ENCODE measurements at places on chromosomes 13 and 19.

GRCh38 chr19:1822210-1822609, 10.1 kb upstream of the ATP8B3 start:
- no peak for DNase-seq

- peak; percentile 78 for DNase-seq
These were observed 26.0 kb downstream of the NAXD start for GRCh38 chr13:110641055-110642015.

DNA sequence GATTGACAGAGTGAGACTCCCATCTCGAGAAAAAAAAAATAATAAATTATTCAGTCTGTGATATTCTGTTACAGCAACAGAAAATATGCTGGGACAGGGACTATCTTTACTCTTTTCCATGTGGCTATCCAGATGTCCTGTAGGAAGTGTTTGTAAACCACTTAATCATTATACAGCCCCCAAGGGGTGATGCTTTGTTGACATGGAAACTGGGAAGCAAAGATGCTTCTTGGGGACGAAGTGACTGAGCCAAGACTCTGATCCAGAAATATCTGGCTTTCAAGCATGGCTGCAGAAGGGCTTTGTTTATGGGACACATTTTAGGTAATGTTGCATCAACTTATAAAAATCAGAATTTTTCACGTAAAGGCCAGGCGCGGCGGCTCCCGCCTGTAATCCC, 5.4 kb downstream of the ZNF8 start:
- DNase-seq, result no peak

GRCh38 chr13:46839399-46839798, 42.4 kb upstream of the ESD start:
- no peak for DNase-seq

DNA sequence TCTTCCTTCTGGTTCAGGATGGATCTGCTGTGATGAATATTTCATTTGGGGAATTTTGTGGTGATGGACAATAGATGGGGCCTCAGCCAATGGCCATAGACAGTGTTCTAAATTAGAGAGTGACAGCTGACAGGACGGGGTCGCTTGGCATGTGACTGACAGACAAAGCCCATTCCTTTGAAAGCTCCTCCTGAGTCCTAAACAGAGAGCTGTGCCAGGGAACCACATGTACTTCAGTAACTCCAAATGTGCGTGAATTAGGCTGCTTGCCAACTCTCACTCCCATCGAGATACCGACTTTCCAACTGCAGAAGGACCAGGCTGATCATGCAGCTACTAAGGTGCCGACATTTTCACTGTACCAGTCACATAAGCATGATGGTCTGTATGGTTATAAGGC, 187.7 kb downstream of the SHISA2 start:
- DNase-seq, result no peak

Data from right cardiac atrium (tissue), 5 donors.